Sciatic nerve (tissue), 2 donors: ENCODE measurements at places on chromosomes 2 and 18.

GRCh38 chr2:152383702-152384101 lies 48.7 kb downstream of the FMNL2 start:
- DNase-seq, result no peak

GRCh38 chr2:162646794-162647193 lies 191.8 kb downstream of the KCNH7 start:
- no peak for DNase-seq

DNA sequence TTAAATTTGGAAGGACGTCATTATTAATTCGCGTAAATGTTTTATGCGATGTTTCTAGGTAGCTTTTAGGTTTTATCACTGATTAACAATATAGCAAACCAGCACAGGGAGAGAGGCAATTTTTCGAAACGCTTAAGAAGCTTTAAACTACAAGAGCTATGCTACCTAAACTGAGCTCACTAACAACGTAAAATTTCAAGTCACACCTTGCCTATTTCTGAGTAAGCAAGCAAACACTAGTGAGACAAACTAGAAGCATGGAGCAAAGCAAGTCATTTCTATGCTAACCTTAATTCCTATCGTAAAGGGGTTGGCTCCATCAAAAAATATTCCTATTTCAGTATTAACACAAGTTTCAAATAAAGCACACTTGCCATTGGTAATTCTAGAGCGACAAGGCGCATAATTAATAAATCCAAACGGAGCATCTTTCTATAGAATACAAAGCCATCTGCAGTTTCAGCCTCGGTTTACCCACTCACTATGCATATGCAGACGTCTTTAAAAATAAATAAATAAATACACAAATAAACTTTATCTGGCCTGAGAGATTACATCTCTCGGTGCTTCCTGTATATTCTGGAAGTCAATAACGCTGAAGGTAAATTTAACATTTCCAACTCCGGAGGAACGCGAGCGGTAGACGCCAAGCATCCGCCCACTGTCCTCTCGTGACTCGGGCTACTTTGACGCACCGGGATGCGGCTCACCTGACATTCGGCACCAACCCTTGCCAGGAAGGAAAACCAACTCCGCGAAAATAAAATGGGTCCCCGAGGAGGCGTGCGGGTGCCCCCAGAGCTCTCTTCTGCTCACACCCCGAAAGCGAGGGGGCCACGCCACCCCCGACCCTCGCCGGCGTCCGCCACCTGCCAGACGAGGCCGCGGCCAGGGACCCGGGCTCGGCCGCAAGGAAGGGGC lies 947 bp downstream of the ITSN2 start:
- peak; percentile 72 for DNase-seq

- no peak for DNase-seq
These were observed 45.2 kb downstream of the BOLA3 start for GRCh38 chr2:74102516-74102915.

GRCh38 chr2:233456111-233456510 lies 101.8 kb downstream of the DGKD start:
- no peak for DNase-seq

GRCh38 chr18:49654347-49654746 lies 92.5 kb downstream of the LIPG start:
- no peak for DNase-seq

- peak; percentile 81 for DNase-seq
These were observed 20.8 kb downstream of the DBI start for GRCh38 chr2:119387381-119388129.

GRCh38 chr2:70888366-70888922 lies 47.3 kb upstream of the ATP6V1B1 start:
- DNase-seq, result no peak

DNA sequence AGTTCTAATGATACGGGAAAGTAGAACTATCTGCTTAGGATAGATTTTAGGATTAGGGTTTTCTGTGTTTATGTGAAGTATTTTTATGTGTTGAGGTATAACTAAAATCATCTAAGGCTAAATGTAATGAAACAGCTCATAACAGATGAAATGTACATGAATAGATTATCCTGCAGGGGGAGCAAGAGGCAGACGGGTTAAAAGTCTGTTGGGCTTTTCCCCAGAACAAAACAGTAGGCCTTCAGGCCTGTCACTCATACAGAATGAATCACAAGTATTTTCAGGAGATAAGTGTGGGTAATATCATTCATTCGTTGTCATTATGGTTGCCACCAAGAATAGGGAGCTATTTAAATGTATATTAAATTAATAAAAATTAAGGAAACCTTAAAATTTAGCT lies 107.9 kb upstream of the IL1R2 start:
- DNase-seq, result no peak

DNA sequence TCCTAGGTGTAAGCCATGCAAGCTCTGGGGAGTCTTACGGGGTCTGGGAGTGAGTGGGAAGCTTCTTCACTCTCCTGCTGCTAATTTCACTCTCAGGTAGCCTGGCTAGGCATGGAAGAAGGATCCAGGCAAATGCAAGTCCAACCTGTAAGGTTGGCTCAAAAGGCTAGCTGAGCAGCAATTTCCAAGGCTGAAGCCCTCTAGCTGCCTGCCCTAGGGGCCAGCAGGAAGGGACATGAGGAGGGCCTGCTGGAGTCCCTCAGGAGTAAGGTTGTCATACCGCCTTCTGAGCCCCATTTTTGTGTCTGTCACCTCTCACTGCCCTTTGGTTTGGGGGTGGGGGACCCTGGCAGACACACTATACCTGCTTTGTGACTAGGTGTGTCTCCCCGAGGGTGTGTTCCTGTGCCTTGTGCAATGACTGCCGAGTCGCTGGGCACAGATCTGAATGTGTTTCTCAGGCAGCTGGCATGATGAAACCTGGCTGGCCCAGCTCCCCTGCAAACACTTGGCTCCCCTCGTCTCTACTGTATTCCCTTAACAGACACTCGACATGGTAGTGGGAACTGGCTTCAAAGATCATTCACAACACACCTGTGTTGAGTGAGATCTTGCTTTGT lies 123.9 kb upstream of the FAM136A start:
- DNase-seq, result no peak

GRCh38 chr2:163135256-163135655 lies 296.7 kb upstream of the KCNH7 start:
- DNase-seq, result no peak

- DNase-seq, result peak; percentile 49
These were observed 2.1 kb downstream of the LRRTM1 start for GRCh38 chr2:80302314-80303005.

GRCh38 chr2:34266908-34267697 lies 668.0 kb upstream of the FAM98A start:
- no peak for DNase-seq

DNA sequence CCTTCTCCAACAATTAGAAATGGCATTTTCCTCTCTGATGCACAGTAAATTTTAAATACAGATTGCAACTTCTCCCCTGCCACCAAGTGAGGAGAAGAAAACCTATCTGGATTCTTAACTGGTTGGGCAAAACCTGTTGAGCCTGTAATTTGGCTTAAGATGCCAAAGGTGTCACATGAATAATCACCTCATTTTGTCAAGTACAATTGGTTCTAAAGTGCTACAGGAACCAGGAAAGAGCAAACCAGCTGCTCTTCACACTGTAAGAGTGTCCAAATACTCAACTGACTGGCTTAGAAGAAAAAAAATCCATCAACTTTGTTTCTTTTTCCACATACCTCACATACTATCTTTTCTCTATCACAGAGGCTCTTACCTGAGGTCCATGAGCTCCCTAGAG lies 35.4 kb downstream of the NPC1 start:
- DNase-seq, result no peak

DNA sequence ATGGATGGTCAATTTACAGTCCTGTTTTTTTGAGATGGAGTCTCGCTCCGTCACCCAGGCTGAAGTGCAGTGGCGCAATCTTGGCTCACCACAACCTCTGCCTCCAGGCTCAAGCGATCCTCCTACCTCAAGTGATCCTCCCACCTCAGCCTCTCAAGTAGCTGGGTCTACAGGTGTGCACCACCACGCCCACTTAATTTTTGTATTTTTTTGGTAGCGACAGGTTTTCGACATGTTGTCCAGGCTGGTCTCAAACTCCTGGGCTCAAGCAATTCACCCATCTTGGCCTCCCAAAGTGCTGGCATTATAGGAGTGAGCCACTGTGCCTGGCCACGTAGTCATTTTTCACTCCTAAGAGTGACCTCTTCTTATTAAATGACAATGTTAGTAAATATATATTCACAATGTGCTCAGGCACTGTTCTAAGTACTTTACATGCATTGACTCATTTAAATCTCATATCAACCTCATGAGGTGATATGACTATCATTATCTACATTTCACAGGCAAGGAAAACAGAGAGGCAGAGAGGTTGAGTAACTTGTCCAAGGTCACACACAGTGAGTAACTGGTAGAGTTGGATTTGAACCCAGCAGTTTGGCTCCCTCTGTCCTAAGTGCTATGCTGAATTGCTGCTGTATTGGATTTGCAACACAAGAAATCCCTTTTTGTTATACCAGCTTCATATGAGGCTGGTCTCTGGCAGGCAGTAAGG lies 5.6 kb upstream of the DIS3L2 start:
- DNase-seq, result no peak

DNA sequence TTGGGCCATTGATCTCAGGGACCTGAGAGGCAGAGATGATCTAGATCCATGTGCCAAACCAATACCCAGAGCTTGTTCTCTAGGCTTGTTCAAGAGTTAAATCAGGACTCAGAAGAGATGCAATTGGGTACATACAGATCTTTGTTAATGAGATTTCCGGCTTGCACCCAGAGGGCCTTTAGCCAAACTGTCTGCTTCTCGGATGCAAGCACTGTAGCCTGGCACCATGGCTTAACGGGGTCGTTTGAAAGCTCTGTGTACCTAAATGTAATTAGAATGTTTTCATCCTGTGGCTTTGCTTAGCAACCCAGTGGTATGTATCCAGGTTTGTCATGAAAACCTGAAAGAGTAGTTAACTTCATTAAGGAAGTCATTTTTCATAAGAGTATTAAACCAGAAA lies 94.2 kb downstream of the TPGS2 start:
- DNase-seq, result no peak

DNA sequence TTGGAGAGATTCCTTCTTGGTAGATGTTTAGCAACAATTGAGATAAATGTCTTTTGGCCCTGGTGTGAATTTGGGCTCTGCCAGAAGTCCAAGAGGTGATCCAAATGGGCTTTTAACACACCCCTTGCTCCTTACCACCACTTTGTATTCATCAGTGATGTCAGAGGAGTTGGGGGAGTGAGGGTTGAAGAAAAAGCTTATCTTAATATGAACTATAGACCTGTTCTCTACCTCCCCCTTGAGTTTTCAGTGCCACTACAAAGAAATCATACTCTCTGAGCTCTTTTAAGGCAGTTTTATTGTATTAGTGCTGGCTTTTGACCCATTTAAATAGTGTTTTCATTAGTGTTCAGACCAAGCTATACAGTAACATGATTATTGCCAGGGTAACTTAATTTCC lies 229.1 kb downstream of the PHLPP1 start:
- no peak for DNase-seq

DNA sequence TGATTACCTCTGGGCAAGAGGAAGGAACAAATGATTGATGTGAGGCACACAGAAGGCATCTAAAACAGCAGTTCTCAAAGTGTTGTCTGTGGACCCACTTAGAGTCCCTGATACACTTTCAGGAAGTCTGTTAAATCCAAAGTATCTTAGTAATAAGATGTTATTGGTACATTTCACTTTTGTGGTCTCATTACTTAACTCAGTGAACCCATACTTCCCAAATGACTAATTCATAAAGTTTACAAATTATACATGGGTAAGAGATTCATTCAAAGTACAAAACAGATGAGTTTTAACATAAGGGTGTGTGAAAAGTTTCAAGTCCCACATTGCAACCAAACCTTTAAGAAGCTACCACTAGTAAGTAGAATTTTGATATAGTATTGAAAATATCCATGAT lies 440.5 kb downstream of the NUP35 start:
- no peak for DNase-seq

GRCh38 chr2:120344214-120344975 lies 1.5 kb upstream of the INHBB start:
- DNase-seq, result no peak

- no peak for DNase-seq
These were observed 90.2 kb downstream of the NPAS2 start for GRCh38 chr2:100910111-100910510.

DNA sequence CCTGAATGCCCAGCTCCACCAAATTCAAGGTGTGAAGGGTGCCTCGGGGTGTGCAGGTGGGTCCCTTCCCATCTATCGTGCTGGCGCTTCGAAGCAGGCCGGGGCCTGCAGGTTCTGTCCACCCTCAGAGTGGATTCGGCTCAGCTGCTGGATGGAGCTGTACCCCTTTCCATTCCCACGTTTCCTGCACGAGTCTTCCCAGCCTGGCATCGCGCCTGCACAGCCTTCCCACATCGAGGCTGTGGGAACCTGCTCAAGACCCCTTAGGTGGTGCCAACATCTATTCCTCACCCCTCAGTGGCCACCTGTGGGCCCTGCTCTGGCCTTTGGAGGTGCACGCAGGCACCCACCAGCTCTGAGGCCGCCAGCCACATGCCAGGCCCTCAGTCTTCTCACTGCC lies 65.7 kb downstream of the PDCL3 start:
- DNase-seq, result no peak

DNA sequence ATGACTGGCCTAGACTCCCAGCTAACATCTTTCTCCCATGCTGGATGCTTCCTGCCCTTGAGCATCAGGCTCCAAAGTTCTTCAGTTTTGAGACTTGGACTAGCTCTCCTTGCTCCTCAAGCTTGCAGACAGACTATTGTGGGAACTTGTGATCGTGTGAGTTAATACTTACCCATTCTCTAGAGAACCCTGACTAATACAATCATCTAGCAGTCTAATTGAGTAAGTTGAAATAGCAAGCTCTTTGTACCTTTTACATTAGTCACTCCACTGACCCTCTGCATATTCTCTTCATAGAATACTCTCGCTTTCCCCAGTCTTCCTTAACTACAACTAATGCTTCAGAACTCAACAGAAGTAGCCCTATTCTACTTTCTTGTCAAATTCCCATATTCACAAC lies 434.6 kb upstream of the NXPH2 start:
- no peak for DNase-seq

- no peak for DNase-seq
These were observed 461.4 kb downstream of the RNF144A start for GRCh38 chr2:7378591-7378990.

- no peak for DNase-seq
These were observed 39.1 kb downstream of the VWA3B start for GRCh38 chr2:98126061-98126460.
